NCI-H1048 (cell line): ENCODE measurements at places on chromosomes 1 and 21.

DNA sequence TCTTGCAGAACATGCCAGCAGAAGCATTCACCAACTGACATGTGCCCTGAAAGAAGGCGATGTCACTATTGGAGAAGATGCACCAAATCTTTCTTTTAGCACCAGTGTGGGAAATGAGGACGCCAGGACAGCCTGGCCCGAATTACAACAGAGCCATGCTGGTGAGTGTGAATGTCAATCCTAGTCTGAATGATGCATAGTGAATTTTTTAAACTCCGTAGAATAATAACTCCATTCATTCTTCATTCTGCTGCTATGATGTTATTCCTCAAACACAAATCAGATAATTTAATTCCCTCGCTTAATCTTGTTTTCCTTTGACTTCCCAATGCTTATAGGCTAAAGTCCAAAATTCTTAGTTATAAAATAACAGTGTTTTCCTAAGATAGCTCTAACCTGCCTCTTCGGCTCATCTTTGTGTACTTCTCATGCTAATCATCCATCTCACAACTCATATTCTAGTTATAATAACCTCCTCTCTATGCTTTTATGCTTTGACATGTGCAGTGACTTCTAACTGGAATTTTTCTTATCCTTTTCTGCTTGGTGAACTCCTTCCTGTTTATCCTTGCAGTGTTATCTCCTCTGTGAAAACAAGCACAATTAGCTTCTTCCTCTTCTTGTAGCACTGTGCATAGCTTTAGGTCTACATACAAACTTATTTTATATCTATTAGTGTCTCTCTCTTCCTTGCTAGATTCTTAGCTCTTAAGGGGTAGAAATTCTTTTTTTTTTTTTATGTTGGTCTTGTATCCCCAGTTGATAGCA lies 14.4 kb downstream of the SDCCAG8 start:
- DNase-seq: no peak

DNA sequence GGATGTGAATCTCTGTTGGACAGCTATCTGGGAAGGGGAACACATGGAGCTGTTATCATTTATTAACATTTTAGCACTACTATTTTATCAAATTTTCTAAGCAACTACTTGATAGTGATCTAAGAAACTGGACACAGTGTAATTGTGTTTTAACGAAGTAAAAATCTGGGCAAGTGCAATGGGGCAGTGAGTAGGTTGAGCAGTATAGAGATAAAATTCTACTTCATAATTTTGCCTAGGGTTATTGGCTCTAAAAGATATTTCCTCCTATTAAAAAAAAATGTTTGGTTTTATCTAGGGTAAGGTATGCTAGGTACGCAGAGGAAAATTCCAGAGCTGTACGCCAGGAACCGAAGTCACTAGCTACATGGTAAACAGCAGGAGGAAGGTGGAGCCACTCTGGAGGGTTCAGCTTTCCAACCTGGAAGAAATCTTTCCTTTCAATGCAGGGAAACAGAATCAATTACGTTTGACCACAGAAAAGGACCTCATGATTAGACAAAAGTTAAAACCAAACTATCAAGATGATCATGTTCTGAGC lies 43.3 kb downstream of the BCAR3 start:
- no peak for DNase-seq

- no peak for DNase-seq
These were observed 32.6 kb downstream of the OPTC start for GRCh38 chr1:203526572-203526971.

GRCh38 chr1:6416295-6416656 lies 3.4 kb downstream of the HES2 start:
- no peak for DNase-seq

DNA sequence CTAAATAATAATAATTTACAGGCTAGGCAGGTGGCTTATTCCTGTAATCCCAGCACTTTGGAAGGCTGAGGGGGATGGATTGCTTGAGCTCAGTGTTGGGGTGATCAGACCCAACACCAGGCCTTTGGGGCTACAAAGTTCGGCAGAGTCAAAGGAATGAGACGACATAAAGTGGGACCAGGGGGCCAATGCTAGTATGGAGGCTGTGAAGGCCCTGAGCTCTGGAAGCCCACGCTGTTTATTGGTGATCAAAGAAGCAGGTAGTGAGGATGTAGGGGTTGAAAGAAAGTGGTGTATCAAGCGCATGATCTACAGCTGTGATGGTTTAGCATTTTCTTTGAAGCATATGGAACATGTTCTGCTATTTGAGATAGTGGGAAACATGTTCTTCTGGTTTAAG lies 5.6 kb downstream of the BTBD8 start:
- no peak for DNase-seq

GRCh38 chr1:19436716-19437476 lies 48.4 kb downstream of the CAPZB start:
- DNase-seq: no peak

GRCh38 chr1:3940754-3941345 lies 40.8 kb upstream of the C1orf174 start:
- no peak for DNase-seq

DNA sequence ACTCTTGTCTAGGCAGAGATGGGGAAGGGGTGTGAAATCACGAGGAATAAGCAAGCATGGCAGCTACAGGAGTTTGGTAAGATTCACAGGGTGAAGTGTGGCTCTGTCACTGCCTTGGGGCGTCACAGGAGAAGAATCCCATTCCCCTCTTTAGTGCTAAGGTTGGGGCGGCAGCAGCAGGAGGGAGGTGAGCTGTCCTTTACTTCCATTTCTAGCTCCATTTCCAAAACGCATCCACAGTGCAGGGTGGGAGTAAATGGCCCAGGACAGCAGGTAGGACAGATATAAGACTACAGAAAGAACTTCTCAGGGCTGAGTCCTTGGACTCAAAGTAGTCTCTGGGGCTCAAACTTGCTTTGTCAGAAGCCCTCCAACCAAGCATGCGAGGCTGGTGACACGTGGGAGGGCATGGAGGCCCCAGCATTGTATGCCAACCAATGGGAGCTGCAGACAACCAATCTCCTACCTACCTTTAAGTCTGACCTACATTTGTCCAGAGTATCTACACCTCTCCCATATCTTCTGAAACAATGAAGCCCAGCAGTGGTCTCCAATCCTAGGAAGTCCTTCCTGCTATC lies 8.5 kb downstream of the MEF2D start:
- DNase-seq: no peak

DNA sequence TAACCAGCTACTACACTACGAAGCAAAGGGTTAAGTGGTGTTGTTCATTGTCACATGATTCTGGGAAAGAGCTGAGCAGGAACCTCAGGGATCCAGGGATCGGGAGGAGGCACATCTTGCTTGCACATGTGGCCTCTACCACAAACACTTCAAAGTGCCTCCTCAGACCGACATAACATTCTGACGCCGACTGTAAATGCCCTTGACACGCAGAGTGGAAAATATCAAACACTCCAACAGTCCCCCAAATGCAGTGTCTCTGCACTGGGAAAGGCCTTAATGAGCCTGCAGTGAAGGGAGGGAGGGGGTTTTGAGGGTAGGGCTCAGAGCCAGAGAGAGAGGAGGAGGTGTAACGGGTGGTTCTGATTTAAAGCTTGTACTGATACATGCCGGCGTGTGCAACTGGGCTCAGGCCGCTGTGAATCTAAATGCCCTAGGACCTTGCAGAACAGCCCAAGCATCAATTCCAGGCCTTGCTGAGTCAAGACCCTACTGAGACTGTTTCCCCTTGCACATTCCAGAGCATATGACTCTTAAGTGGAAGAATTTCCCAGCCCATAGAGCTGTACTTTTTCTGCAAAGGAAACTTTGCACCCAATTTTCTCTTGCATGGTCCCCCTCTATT lies 163.7 kb downstream of the NTMT2 start:
- no peak for DNase-seq

DNA sequence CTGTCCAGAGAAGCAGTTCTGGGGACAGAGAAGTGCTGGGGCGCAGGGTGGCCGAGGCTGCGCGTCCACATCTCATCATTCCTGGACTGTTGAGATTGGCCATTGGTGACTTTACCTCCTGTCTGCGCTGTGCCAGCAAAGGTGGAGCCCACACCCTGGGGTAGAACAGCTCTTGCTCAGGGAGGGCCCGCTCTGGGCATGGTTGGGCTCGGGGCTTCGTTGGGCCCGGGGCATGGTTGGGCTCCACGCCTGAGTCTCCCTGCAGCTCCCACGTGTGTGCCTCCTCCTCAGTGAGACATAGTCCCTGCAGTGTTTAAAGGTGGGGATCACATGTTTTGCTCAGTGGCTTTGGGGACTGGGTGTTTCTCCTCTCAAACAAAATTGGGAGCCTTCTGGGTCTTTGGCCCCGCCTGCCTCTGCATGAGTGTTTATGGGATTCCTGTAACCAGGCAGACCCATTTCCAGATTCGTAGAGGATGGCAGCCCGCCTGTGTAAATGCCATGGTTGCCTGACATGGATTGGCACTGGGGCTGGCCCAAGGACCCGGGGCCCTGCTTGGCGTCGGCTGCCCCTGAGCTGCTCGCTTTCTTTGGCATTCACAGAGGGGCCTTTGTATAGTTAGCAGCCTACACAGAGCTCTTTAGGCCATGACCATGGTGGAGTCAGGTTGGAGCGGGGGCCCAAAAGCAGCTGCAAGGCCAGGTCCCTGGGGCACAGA lies 104.6 kb downstream of the TLR5 start:
- no peak for DNase-seq

GRCh38 chr1:44616284-44616990 lies 57.8 kb downstream of the TMEM53 start:
- no peak for DNase-seq

DNA sequence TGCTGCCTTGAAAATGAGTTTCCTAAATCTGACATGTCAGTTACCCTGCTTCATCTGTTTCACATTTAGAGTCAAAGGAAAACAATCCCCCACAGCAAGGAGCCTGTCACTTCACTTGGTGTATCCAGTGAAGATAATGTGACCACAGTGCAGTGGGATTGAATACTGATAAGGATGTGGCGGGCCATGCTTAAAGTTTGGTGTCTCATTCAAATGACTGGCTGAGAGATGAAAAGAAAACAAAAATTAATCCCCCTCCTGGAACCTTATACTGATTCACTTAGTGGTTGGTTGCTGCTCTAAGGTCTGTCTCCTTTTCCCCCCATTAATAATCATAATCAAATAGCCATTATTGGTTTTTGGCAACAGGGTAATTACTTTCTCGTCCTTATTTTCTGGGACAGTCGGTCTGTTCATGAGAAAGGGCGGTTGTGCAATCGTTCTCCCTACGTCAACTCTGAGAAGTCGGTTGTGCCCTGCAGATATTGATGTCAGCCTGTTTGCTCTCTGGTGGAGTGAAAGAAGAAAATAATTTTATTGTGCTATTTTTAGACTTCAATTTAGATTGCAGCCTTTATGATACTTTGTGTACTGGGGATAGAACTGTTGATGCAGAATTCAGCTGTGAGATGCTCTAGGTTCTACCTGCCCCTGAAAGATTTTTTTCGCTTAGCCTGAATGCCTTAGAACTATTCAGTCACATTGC lies 360.2 kb downstream of the DISC1 start:
- DNase-seq: no peak

- no peak for DNase-seq
These were observed 288.0 kb downstream of the NFIA start for GRCh38 chr1:61370177-61370912.

DNA sequence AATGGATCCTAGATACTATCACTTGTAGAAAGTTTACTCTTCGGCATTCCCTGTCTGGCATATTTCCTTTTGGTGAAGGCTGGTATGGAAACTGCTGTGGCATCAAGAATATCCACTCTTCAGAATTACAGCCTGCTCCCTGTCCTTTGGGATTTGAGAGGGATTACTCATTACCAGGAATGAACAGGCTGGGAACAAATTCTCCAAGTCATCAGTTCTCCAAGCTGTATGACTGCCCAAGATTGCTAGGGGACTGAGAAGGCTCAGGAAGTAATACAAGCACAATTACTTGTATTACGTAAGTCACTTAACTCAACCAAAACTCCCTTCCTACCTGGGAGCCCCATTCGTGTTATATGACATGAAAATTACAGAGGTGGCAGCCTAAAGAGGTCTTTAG lies 49.6 kb downstream of the CD58 start:
- DNase-seq: no peak

- DNase-seq: no peak
These were observed 72.3 kb downstream of the RGL1 start for GRCh38 chr1:183877053-183877720.

GRCh38 chr1:44777969-44778635 lies 2.8 kb downstream of the RPS8 start:
- DNase-seq: no peak

DNA sequence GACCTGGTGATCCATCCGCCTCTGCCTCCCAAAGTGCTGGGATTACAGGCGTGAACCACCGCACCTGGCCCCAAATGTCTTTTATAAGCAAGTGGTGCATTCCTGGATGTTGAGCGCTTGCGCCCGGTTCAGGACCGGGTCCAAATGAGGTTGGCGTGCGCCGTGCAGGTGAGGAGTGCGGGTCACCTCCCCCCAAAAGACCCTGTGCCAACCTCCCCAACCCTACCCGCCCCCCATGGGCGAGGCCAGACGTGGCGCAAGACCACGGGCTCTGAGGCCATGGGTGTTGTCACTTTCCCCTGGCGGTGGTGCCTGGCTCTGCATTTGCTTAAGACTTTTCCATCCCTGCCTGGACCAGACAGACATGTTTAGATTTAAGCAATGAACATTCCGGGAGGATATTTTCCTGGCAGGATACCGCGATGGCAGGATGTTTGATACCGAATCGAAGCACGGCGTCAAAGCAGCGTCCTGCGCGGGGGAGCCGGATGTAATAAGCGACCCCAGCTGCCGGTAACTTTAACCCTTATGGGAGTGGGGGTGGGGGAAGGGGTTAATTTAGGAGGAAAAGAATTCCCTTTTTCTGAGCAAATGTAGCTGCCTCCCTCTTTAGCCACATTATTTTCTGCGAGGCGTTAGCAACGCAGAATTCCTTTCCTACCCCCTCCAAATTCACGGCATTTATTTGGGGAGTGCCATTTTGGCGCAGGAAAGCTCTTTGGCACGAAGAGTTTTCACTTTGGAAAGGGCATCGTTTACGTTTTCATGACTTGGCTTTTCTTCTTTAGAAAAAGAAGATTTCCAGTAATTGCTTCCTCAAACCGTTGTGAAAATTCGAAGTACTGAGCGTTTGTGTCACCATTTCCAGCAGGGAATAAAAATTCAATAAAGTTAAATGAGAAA lies 27.8 kb upstream of the RNF187 start:
- DNase-seq: no peak

- DNase-seq: no peak
These were observed 6.4 kb upstream of the CDK11B start for GRCh38 chr1:1664941-1665814.

GRCh38 chr1:27138927-27139326 lies 16.0 kb downstream of the SLC9A1 start:
- no peak for DNase-seq

DNA sequence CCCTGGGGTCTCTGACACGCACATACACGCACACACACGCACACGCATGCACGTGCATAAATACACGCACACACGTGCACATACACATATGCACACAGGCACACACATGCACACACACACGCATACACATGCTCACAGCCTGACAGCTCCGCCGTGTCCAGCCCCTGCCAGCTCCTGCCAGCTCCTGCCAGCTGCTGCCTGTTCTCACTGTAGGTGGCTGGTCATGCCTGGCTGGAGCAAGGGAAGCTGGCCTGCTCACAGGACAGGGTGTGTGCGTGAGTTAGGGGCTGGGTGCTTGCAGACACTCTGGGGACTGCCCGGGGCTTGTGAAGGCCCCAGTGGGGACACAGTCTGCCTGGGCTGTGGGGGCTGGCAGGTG lies 4.9 kb downstream of the PLCH2 start:
- no peak for DNase-seq

- no peak for DNase-seq
These were observed 845.4 kb upstream of the CXADR start for GRCh38 chr21:16667395-16667794.
